ENCODE measurements at places on chromosomes 7 and 10.

DNA sequence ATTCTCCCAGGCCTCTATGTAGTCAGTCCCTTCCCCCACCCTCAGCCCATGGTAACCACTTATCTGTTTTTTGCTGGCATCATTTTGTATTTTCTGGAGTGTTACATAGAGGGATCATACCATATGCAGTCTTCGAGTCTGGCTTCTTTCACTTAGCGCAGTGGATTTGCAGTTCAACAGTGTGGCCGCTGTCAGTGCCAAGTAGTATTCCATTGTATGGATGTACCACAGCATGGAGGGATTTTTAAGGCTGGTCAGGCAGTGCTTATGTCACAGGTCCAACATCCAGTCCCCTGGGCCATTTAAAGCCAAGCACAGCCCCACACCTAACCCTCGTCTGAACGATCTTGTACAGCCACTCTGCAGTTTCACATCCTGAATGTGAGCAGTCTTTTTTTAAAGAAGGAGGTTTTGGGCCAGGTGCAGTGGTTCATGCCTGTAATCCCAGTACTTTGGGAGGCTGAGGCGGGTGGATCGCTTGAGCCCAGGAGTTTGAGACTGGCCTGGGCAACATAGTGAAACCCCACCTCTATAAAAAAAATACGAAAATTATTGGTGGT is 121.8 kb downstream of the CUX1 start:
- DNase-seq = no peak

- DNase-seq = no peak
These were observed 594.5 kb downstream of the ACTR3B start for GRCh38 chr7:153354071-153354470.

- DNase-seq = no peak
These were observed 1.2 kb downstream of the ANTXRL start for GRCh38 chr10:46287846-46288477.

DNA sequence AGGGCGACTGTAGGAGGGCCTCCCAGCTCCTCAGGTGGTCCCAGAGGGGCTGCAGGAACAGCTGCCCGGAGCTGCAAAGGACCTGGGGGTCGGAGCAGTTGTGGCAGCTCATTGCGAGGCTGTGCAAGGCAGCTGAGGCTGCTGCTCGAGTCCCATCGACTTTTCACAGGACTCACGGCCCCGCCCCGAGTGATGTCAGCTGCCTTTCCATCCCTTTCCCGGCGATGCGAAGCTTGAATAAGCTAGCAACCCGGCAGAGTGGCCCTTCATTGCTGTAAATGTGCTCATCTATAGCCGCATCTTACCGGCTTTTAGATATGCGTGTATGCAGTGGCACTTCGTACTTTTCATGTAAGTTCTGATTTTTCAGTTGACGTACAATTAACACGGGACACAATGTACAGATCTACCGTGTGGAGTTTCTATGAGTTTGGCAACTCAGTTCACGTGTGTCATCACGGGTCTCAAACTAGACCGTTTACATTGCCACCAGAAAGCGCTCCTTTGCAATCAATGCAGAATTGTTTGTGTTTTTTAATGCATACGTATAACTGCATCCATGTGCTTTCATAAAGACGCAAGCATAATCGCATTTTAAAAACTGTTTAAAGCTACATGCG is at the start of gene CH25H:
Gene CH25H, minus strand, starts transcription at position 137 of the 620 bp plus-strand sequence. Its CDS starts 25 bp downstream, at position 112.
- DNase-seq = peak; percentile 21

GRCh38 chr10:111475720-111476119 is 398.9 kb downstream of the ADRA2A start:
- DNase-seq = no peak

- no peak for DNase-seq
These were observed 524.0 kb upstream of the PFKP start for GRCh38 chr10:2543142-2543886.

GRCh38 chr7:2567679-2568278 is 9.0 kb downstream of the IQCE start:
- no peak for DNase-seq

GRCh38 chr7:16078076-16078952 is 343.0 kb downstream of the CRPPA start:
- no peak for DNase-seq

DNA sequence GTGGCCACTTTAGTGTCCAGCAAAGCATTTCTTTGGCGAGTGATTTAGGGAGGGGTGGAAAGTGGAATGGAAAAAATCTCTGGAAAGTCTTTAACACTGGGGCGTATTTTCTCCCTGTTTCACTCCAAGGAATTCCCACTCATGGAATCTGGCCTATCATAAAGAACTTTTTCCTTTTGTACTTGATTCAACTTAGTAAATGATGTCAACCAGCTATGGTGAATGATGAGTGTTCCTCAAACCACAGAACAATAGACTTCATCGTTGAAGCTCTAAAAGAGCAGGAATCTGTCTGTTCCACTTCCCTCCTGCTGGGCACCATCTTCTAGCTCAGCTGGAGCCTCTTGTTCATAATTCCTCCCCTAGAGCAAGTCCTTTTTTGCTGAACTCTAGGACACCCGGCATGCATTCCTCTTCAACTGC is 66.5 kb downstream of the EPDR1 start:
- DNase-seq = no peak

GRCh38 chr10:86798611-86799010 is 42.2 kb downstream of the BMPR1A start:
- no peak for DNase-seq

All from T-helper 22 cell (primary cell).